Activated CD8-positive, alpha-beta T cell treated with anti-CD3 and anti-CD28 coated beads for 36 hours (primary cell): ENCODE measurements at places on chromosomes 7 and 10. TPM values are rescaled to one million over a fixed set of nuclear protein-coding genes. Genes with fewer than 3 reads are reported as not detected.

PON3 gene
- not detected for total RNA-seq

GRCh38 chr7:47500103-47500563 lies 81.8 kb downstream of the TNS3 start:
- H3K36me3 ChIP-seq = no peaks in the 10 kb centered on the region
- H3K27ac ChIP-seq = no peak overlapping the region
- H3K4me1 ChIP-seq = no peaks in the 10 kb centered on the region
- no peak for DNase-seq
- H3K4me3 ChIP-seq = no peak overlapping the region

GRCh38 chr10:73791871-73792400 lies 6.5 kb downstream of the ZSWIM8 start:
- peaks cover 8% of the 10 kb centered on the region for H3K4me1 ChIP-seq
- H3K27me3 ChIP-seq = no peaks in the 10 kb centered on the region
- H3K36me3 ChIP-seq = peaks cover 25% of the 10 kb centered on the region
- no peak overlapping the region for H3K27ac ChIP-seq
- H3K4me3 ChIP-seq = no peak overlapping the region

GRCh38 chr7:149854611-149855360 lies 16.6 kb downstream of the ZNF862 start:
- H3K27ac ChIP-seq = no peak overlapping the region
- H3K27me3 ChIP-seq = no peaks in the 10 kb centered on the region
- H3K4me3 ChIP-seq = no peak overlapping the region
- H3K36me3 ChIP-seq = peaks cover 4% of the 10 kb centered on the region
- peaks cover 47% of the 10 kb centered on the region for H3K4me1 ChIP-seq
